ENCODE measurements at places on chromosomes 3 and 15. TPM values are rescaled to one million over a fixed set of nuclear protein-coding genes. Genes with fewer than 3 reads are reported as not detected.

The CLRN1 gene
- total RNA-seq = not detected

The PLA2G4D gene
- not detected for total RNA-seq

The PLIN1 gene
- not detected for total RNA-seq

The GORASP1 gene
- 65.7 TPM for total RNA-seq

The RAB8B gene
- total RNA-seq = 75.5 TPM

Measured in vein endothelial cell (primary cell).